ENCODE measurements at places on chromosomes 1 and 21.
A peak's percentile ranks its signal among the peaks of the same experiment; 100 is the strongest.

DNA sequence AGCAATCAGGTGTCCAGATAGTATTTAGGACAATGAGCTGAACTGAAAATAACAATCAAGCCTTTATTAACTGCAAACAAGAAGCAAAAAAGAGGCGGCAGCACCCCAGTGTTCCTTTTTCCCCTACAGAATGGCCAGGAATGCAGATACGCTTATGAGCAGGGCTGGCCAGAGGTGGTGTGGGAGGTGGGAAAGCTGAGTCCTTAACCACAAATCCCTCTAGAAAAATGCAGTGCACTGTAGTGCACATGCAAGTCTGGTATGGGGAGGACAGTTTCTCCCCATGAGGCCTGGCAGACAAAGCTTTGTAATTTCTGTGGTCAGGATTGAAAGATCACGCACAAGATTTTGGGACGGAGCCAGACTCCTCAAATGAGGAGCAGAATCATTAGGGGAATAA, 10.7 kb upstream of the IFNAR1 start:
- no peak for DNase-seq

- DNase-seq: no peak
Measured at GRCh38 chr1:163130225-163130856, 61.2 kb downstream of the RGS4 start.

DNA sequence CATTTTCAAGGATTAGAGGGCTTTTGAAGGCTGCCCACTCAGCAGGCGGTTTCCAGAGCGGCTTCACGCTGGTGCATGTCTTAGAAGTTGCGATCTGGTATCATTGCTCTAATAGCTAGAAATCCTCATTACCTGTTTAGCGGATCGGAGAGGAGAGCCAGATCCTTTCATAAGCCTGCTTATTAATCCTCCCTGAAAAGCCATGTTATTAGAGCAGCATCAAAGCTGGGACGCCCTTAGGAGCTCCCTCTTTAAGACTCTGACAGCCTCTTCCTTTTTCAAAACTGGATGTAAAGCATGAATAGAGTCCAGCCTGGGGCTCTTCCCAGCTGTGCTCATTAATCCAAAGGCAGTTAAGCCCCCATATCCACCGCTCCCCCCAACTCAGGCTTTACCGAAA, 13.9 kb upstream of the CTSE start:
- no peak for DNase-seq

- DNase-seq: no peak
Measured at GRCh38 chr1:108059945-108060344, 95.0 kb upstream of the VAV3 start.

- DNase-seq: peak; percentile 21
Measured at GRCh38 chr1:154148807-154149206, 6.1 kb downstream of the NUP210L start.

GRCh38 chr1:226542623-226543103, 5.9 kb upstream of the STUM start:
- DNase-seq: no peak

DNA sequence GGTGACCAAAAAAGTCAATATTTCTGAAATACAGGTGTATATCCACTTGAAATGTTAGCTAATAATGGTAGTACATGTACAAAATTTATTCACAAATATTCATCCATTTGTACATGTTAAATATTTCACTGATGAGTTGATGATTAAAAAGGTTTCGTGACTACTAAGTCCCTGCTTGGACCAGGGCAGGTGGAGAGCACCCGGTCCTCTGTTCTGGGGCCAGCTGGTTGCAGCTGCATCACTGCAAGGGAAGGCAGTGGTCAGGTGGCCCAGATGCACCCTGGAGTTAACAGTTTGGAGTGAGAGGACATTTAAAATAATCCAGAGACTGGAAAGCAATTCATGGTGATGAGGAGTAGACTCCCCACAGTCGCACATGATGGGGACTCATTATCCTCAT, 141.2 kb downstream of the ZBTB18 start:
- no peak for DNase-seq

DNA sequence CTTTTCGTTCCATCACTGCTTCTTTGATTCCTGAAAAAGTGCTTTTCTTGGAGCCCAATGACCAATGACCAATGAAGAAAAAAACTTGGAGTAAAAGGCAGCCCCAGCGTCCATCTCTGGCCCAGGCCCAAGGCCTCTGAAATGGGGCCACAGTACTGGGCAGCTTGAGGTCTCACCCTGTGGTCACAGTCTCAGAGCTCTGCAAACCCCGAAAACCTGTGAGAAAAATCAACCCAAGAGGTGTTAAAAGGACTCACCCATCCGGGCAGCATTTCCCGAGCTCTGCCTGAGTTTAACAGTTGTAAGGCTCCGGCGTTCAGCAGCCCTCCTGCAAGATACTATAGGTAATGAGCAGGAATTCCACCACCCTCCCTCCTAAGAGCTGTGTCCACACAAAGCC, 2.1 kb upstream of the EFHD2 start:
- DNase-seq: no peak

- DNase-seq: no peak
Measured at GRCh38 chr1:160575112-160575664, 4.1 kb downstream of the CD84 start.

GRCh38 chr21:15063814-15064575, 805 bp downstream of the NRIP1 start:
- DNase-seq: peak; percentile 37

DNA sequence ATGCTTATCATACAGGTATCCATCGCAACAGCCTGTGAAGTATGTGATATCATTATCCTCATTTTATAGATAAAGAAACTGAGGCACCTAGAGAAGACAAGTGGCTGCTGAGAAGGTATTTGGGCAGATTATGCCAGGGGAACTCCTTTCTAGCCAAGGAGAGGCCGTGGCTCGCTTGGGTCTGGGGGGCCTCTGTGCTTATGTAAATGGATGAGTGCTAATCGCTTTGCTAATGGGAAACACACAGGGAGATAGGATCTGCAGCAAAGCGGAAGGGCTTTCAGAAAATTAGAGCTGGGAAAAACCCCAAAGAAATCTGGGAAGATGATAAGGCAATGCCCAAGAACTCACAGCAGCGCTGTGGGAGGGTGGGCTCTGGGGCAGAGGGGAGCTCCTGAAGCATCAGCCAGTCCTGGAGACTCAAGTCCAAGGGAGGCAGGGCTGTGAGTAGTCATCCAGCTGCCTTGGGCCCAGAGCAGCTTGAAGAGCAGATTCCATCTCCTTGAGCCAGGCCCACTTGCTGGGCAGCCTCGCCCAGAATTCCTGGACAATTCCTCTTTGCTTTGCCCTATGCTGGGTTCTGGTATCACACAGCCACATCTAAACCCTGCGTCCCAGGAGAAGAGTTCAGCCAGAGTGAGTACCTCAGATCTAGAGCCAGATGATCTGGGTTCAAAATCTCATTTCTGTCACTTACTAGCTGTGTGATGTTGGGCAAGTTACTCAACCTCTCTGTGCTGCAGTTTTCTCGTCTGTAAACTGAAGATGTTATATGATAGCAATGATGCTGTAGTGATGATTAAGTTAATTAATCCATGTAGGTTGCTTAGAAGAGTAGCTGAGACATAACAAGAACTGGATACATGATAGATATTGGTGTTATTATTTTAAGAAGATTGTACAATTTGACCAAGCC, 36.7 kb downstream of the FOXD2 start:
- DNase-seq: no peak

GRCh38 chr1:217003355-217003754, 280.1 kb upstream of the ESRRG start:
- no peak for DNase-seq

- no peak for DNase-seq
Measured at GRCh38 chr1:33820804-33821203, 43.1 kb upstream of the HMGB4 start.

- DNase-seq: no peak
Measured at GRCh38 chr1:59285691-59286090, 11.2 kb upstream of the FGGY start.

- DNase-seq: no peak
Measured at GRCh38 chr1:212794561-212795014, 2.9 kb downstream of the TATDN3 start.

DNA sequence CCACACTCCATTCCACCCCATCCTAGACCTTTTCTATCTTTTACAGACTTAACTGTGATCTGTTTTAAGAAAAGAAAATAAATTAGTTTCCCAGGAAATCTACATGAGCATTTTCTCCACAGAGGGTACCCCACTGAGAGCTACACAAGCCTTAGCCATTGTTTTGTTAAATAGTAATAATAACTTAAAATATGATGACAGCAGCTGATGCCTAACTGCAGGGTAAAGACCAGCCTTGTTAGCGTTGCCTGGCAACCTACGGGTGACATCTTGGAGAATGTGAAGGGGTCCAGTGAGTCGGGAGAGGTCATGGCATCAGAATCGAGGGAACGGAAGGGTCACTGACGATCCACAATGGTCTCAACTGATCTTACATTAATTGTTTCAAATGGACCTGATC, 233.2 kb upstream of the PBX1 start:
- no peak for DNase-seq

- peak; percentile 43 for DNase-seq
Measured at GRCh38 chr1:244603498-244603897, 49.4 kb upstream of the DESI2 start.

- no peak for DNase-seq
Measured at GRCh38 chr1:6282577-6283270, 21.8 kb upstream of the GPR153 start.

- no peak for DNase-seq
Measured at GRCh38 chr21:25350056-25350455, 257.2 kb downstream of the MRPL39 start.

Measured in bronchial epithelial cell (primary cell).